ENCODE measurements at places on chromosomes 1 and 21. TPM values are rescaled to one million over a fixed set of nuclear protein-coding genes. Genes with fewer than 3 reads are reported as not detected.

KDM5B gene
- total RNA-seq, result 194 TPM

PRDX6 gene
- total RNA-seq, result 210 TPM

STRIP1 gene
- total RNA-seq, result 48.9 TPM

NMNAT2 gene
- total RNA-seq, result under 0.01 TPM

RAP1GAP gene
- total RNA-seq, result 1.3 TPM

PEX19 gene
- 63.1 TPM for total RNA-seq

NBPF6 gene
- not detected for total RNA-seq

HPCAL4 gene
- not detected for total RNA-seq

Measured in placental epithelial cell (primary cell).